ENCODE measurements at places on chromosomes 6 and 20. TPM values are rescaled to one million over a fixed set of nuclear protein-coding genes. Genes with fewer than 3 reads are reported as not detected.

GRCh38 chr6:133768656-133769295 is 120.1 kb upstream of the TCF21 start:
- no peak for DNase-seq

- DNase-seq: no peak
Observed at GRCh38 chr20:46226602-46227001, 81.7 kb downstream of the CDH22 start.

DNA sequence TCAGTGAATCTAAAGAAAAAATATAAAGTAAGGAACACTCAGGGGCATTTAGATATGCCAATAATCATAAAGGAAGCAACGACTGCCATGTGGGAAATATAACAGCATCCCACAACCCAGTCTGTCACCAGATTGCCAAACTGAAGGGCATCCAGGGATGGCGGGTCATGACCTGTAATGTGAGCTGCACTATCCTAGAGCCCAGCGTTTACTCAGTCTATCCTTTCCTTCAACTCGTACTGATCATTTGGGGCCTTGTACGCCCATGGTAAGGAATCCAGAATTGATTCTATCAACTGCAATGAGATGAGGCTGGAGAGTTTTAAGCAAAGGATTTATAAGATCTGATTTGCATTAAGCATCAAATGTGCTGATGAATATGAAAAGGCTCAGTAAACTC is 5.3 kb downstream of the TRPC4AP start:
- DNase-seq: no peak

GRCh38 chr6:95489185-95489863 is 88.0 kb upstream of the MANEA start:
- DNase-seq: no peak

- DNase-seq: no peak
Observed at GRCh38 chr20:60381643-60382400, 423.6 kb downstream of the CDH26 start.

DNA sequence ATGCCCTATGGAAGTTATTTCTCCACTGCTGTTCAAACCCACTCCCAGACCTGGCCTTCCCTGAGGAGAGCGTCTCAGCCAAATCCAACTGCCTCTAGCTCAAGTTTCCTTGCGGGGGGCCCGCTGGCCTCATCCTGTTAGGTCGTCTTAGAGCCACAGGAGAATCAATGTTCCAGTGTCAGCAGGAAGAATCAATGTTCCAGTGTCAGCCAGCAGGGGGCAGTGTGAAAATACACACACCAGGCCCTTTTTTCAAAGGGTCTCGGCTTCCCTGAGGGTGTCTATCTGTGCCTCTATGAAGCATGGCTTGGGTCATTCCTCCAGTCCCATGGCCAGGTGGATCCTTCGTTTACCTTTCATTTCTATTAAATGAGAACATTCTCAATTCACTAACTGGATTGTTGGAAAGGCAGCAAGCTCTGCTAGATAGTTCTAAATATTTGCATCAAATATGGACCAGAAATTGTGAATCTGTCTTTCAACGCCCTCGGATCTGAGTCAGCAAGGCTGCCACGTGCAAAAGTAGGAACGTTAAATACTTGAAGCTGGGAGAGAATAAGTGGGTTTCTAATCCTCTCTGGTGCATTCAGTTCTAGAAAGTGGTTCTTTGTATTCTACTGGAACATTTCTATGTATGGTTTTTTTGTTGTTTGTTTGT is 19.2 kb downstream of the PRND start:
- no peak for DNase-seq

GRCh38 chr6:72616406-72617015 is 5.4 kb upstream of the KCNQ5 start:
- DNase-seq: no peak

DNA sequence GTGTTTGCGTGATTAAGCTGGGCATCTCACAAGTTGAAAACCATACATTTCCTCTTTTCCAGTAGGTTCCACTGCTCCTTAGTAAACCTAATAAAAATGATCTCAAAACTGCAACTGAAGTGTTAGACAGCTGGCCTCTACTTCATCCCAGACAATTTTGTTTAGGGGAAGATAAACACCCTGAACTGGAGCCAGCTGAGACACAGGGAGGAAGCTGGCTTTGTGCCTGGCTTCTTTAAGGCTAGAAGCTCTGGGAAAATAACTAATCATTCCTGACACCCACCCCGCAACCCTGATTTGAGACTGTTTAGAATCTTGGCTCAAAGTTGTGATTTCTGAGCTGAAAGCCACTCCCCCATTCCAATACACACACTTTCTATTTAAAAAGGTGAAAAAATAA is 11.6 kb downstream of the PTPRT start:
- DNase-seq: no peak

- DNase-seq: no peak
Observed at GRCh38 chr6:9039258-9039657, 603.9 kb upstream of the SLC35B3 start.

DNA sequence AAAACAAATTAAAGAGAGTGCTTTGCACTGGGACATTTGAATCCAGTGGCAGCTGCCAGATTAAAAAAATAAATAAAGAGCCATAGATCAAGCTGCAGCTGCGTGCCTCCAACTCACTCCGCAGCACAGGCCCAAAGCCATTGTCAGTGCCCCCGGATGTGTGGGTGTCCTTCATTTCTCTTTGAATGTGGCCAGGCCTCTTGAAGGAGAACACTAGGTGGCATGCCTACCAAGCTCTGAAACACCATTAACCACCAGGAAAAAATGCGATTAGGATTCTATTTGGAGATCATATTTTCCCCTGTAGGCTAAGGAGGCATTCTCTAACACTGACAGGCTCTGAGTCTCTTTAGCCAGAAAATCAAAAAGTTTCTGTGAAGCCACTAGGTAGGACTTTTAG is 549.8 kb downstream of the PRKN start:
- DNase-seq: no peak

- DNase-seq: no peak
Observed at GRCh38 chr6:127391094-127391953, 47.9 kb upstream of the ECHDC1 start.

DNA sequence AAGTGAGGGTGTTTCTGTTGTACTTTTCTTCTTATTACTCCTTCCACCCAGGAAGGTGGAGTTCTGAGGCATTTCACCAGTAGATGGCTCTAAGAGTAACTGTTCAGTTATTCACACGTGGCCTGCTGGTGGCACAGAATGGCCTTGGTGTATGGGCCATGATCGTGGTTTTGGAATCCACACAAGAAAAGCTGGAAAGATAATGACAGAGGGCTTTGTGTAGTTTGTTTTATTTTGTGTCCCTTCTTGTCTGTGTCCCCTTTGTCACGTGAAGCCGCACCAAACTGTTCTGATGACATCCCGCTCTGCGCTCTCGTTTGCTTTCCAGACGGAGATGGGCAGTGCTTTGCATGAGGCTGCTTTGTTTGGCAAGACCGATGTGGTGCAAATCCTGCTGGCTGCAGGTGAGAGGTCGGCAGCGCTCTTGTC is 93.4 kb downstream of the ANKS1A start:
- DNase-seq: peak; percentile 7

DNA sequence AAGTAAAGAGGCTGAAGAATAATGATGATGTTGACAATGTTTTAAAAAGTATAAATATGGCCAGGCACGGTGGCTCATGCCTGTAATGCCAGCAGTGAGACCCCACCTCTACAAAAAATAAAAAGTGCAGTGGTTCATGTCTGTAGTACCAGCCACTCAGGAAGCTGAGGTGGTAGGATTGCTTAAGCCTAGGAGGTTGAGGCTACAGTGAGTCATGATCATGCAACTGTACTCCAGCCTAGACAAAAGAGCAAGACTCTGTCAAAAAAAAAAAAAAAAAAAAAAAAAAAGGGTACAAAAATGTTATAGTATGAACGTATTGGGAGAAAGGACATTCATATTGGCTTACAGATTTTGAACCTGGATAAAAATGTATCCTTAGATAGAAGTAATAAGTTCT is 543.1 kb upstream of the IRAK1BP1 start:
- no peak for DNase-seq

DNA sequence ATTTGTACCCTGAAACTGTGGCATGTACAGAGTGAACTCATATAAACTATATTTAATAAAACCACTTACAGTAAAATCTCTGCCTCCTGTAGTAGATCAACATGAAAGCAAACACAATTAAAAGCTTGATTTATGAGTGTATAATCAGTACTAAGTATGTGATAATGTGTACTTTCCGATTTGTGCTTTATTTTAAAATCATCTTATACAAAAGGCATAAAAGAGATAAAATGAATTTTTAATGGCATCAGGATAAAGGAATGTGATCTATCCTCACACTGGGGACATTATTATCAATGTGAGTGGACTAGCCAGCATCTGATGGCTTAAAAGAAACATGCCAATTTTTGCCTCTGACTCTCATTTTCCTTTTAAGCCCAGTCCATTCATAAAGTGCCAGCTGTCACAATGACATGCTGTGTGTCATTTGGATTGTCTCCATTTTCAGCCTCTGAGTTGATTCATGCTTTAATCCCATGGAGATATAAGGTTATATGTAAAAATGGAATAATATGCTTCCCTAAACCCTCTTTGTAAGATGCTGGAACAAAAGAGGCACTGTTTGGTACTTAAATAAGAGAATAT is 831.6 kb upstream of the EYS start:
- DNase-seq: no peak

DNA sequence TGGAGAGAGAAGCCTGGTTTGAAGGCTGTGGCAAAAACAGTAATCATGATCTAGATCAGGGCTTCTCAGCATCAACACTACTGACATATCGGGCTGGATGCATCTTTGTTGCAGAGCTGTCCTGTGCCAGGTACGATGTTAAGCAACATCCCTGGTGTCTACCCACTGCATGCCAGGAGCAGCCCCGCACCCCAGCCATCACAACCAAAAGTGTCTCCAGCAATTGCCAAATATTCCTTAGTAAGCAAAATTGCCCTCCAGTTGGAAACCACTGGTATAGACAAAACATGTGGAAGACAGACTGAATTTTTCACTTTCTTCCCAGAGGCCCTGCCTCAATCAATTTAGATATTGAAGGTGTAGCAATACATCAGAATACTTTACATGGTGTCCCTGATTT is 147.6 kb upstream of the NRN1 start:
- DNase-seq: no peak

DNA sequence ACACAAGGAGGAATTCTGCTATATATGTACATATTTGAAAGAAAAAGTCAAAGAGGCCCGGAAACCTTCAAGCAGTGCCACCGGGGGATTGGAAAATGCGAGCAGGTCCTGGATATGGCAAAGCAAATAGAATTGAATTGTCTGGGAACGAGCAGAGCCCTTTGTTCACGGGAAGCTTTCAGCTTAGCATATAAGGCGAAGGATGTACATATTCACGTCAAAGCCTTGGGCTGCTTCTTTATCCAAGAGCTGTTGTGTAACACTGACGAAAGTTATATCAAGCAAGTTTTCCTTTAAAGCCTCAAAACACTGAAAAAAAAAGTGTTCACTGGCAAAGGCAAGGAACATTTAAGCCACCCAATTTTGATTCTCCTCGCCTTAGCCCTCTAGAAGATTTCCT is 171.0 kb downstream of the GPX5 start:
- no peak for DNase-seq

DNA sequence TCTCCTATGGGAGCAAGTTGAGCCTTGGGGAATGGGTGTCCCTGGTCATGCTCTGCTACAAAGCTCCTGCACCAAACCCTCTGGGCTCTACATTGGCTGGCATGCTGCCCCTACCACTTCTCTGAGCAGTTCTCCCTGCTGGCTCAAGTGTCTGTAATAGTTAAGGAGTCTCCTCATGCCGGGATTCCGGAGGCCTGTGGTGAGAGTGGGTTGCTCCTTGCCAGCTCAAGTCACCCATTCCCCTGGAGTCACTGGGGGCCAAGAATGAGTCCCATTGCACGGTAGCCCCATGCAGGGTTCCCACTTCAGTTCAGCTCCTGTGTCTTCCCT is 173.9 kb downstream of the PRDM13 start:
- DNase-seq: no peak

DNA sequence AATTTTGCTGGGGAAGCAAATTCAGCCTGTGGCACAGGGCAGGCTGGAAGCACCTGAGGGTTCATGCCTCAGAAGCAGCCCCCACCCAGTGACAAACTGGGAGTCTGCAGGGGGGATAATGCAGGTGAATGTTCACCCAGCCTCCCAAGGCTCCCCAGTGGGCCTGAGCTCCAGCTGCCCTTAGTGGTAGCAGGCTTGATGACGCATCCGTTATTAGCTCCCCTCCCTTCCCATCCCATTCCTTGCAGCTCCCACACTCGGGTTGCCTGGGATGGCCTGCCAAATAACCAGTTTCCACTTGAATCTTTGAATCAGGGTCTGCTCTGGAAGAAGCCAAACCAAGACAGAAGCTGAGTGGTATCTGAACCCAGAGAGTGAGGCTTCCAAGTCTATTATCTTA is 15.8 kb downstream of the KCNK15 start:
- DNase-seq: no peak

GRCh38 chr6:12363651-12364381 is 73.7 kb downstream of the EDN1 start:
- DNase-seq: no peak

- no peak for DNase-seq
Observed at GRCh38 chr6:130699742-130700141, 127.5 kb upstream of the SMLR1 start.

- no peak for DNase-seq
Observed at GRCh38 chr6:69907981-69908498, 41.7 kb downstream of the COL19A1 start.

DNA sequence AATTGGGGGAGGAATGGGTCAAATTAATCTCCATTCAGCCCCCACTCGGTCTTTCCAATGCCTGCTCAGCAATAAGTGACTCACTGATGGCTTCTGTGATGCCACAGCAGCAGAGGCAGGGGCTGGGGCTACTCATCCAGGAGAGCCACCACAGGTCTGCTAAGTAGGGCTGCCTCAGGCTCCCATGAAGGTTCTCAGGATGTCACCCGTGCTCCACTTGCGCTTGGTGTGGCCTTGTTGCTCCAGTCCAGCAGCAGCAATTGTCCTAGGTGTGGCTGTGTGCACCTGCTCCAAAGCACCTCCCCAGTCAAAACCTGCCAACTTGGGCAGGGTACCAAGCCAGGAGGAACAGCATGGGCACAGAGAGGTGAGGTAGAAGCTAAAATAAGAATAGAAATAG is 627 bp upstream of the LY6G6C start:
- DNase-seq: no peak

GRCh38 chr6:90493332-90493731 is 93.5 kb downstream of the MAP3K7 start:
- peak; percentile 51 for DNase-seq

- DNase-seq: no peak
Observed at GRCh38 chr6:106103728-106104109, 17.6 kb downstream of the PRDM1 start.

GRCh38 chr6:45697605-45698004 is 318.1 kb downstream of the CLIC5 start:
- DNase-seq: no peak

Gene MANEA
- total RNA-seq: 11.7 TPM

Gene PTCHD4
- 8.0 TPM for total RNA-seq

Gene MOG
- not detected for total RNA-seq

Gene CRISP3
- total RNA-seq: not detected

Gene RANBP9
- 29.8 TPM for total RNA-seq

Gene ZFP57
- not detected for total RNA-seq

Gene PDCD2
- 71.0 TPM for total RNA-seq

Gene PI16
- total RNA-seq: 0.23 TPM

Gene ZBTB12
- total RNA-seq: 1.7 TPM

Gene BCAS4
- total RNA-seq: 11.1 TPM

Gene METTL24
- not detected for total RNA-seq

Gene SLC2A4RG
- 81.2 TPM for total RNA-seq

Gene SF3B5
- 163 TPM for total RNA-seq

Gene SIGLEC1
- total RNA-seq: not detected

Gene TMEM200A
- 9.3 TPM for total RNA-seq

Gene TREML2
- total RNA-seq: not detected

Gene SH3BGRL2
- total RNA-seq: 19.2 TPM

Gene SIRPD
- 0.19 TPM for total RNA-seq

Gene REM1
- not detected for total RNA-seq

Data from glomerular endothelial cell (primary cell).